ENCODE measurements at places on chromosomes 3 and 15.

DNA sequence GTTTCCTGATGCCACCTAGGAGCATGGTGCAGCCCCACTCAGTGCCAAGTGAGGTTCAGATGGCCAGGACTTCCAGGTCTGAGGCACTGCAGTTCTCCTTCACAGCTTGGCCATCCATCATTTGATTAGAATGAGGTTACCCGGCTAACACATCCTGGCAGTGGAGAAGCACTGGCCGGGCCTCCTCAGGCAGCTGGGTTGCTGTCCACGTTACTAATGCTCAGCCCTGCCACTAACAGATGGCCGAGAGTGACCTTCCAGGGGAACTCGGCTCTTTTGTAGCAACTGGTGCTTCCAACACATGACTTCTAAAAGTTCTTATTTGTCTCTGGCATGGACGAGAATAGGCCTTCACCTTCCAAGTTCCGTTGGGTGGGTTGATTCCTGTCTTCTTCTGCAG lies 204.6 kb upstream of the CFAP20DC start:
- DNase-seq = no peak

- DNase-seq = no peak
Observed at GRCh38 chr3:141940194-141940776, 63.8 kb downstream of the ATP1B3 start.

DNA sequence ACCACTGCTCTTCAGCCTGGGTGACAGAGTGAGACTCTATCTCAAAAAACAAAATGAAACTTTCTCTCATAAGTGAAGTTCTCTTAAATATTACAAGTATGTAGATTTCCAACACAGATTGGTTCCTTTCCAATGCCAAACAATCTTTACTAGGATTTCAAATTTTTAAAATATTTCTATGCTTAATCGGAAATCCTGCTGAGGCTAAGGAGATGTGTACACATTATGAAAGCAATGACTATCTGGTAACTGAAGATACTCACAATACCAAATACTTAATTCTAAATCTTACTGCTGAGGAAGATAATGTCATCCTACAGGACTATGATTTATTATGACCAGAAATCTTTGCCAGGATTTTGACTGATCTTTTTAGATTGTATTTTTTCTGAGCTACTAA lies 255.6 kb upstream of the ZNF717 start:
- no peak for DNase-seq

GRCh38 chr3:190709351-190709773 lies 153.1 kb downstream of the GMNC start:
- no peak for DNase-seq

DNA sequence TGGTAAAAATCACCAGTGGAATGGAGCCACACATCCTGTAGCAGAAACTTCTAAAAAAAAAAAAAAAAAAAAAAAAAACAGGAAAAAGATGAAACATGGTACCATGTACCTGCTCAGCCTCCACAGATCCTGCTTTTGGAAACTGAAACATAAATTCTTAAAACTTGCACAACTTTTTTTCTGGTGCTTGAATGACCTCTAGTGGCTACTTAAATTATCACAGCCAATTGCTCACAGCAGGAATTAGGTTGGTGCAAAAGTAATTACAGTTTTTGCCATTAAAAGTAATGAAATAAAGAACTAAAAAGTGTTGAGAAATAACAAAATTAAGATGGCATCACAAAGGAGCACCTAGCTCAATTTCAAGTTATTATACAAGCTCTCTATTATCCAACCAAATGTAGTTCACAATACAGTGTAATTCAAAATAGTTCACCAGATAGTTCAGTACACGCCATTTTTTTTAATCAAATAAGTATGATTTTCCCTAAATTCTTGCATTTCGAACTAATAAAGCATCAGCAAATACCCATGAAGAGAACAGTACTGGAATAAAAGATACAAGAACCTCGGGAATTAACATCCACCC lies 80.6 kb downstream of the ULK4 start:
- peak; percentile 62 for DNase-seq

DNA sequence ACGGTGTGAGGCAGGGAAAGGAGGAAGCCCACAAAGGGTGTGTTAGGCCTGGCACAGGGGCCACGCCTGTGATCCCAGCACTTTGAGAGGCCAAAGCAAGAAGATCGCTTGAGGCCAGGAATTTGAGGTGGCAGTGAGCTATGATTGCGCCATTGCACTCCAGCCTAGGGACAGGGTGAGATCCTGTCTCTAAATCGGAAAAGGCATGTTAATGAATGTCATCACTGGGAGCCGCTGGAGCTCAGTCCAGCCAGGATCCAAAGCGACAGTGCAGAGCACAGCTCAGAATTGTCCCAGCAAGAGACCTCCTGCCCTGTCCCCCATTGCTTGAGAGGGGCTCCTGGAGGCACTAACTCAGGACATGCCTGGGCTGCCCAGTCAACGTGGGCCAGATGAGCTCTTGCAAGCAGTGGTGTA lies 15.0 kb upstream of the FBLN2 start:
- no peak for DNase-seq

DNA sequence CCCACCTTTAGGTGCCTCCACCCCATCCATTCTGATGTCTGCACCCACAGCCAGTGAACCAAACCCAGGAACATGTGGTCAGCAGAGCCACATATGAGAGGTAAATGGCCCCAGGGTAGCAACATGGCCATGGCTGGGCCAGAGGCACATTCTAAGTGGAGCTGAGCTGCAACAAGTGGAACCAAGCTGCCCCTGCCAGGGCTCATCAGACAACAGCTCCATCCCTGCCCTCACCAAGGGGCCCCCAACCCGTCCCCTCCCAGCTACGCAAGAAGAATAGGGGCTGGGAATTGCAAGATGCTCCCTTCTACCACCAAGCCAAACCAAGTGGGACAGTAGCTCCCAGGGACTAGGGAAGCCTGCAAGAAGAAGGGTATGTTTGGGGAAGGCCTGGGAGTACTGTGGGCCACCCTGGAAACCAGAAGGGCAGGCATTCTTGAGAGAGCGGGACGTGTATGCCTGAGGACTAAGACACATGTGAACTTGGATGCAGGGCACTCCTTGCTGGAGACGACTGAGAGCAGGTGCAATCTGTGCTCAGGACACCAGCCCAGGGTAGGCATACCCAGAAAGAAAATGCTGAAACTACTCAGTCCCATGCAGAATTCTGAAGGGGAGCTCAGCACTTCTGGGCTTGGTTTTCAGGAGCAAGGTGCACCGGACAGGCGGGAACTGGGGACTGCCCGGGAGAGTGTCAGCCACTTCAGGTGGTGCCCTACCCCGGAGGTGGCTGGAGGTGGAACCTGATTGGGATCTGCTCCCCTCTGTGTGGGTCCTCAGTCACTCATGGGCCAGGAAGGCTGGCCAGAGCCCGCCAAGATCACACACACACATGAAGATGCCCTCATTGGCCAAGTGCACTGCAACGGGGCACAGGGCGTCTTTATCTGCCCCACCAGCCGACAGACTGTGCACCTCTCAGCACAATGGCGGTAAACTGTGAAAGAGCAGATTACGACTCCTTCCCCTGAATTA lies 9.5 kb downstream of the MYL3 start:
- DNase-seq = no peak

DNA sequence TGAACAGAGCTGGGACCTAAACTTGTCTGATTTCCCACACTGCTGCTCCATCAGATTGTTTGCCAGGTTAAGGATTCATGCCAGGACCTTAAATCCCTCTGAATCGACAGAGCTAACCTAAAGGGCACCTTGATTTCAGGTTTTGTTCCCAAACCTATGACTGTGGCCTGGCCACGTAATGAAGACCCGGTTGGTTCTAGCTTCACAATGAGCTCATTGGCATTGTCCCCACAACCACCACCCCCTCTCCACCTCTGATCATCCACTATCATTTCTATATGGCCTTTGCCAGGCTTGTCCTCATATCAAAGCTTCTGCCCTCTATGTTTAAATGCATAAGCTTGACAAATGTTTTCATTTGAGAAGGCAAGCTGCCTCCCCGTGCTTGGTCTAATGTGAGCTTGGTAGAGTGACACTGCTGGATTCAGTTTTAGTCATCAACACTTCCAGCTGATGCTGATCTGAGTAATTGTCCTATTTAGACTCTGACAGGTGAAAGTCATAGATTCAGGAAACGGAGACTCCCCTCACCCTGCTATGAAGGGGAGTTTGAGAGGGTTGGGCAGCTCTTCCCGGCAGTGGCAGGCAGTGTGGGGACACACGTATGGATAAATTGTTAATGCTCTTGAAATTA lies 407.1 kb upstream of the CFAP20DC start:
- DNase-seq = no peak

GRCh38 chr3:124565013-124565412 lies 165.2 kb upstream of the UMPS start:
- peak; percentile 63 for DNase-seq

DNA sequence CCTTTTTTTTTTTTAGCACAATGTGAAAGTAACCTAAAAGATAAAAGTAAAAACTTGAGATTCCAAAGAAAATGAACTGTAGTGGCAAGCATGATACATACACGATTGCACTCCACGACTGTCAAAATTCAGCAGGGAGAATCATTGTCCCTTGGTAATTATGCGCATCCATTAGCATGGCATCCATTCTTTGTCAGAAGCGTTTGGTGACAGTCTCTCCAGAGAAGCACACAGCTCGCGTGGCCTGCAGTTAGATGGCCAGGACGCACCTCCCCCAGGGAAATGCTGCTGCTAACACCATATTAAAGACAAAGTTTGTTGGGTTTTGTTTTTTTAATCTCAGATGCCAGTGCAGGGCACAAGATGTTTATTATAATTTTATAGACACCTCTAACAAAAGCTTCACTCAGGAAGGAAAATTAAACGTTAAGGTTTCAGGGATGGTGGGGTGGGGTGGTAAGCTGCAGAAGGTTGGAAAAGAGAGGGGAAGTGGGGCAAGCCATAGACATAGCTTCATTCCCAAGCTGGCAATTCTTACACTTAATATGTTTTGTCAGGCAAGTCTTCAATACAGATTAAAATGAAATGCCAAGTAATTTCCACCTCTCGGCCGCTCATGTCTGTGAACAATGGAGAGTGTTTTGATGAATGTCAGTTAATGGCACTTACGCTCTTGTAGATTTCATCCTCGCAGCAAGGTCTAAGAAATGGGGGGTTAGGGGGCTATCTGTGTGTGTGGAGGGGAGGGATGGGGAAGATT lies 142.8 kb upstream of the TOPAZ1 start:
- no peak for DNase-seq

DNA sequence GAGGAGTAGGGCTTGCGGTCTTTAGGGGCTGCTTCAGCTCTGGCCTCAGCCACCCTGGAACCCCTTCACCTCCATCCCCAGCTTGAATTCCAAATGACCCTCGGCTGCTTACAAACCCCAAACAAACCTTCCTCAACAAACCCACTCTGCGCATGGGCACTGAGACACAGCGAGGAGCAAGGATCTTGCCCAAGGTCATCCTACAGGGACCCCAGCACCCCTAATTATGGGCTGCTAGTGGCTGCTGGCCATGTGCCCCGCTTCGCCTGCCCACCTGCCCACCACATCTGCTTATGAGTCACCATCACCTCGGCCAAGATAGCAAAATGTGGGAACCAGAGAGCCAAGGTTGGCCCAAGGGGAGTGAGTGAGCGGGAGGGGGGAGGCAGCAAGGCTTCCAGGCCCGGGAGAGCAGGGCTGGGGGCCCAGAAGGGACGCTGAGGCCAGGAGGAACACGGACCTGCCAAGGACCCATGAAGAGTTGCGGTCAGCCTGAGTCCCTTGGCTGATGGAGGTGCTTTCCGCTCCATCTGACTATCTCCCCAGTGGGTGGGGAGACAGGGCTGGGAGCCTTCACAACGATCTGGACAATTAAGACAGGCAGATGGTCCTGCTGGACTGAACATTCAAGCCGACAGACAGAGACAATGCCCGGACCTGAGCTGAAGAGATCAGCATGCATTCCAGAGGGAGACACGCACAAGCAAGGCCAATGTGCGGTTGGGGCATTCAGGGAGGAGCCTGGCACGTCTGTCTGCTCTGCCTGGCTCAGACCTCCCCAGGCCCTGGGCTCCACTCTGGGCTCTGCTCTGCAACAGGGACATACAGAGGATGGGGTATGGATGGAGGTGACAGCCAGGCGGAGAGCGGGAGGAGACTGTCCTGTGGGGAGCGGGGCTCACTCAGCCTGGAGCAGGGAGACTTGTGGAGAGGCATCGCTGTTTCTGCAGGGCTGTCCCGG lies 10.8 kb upstream of the GRIP2 start:
- DNase-seq = no peak

DNA sequence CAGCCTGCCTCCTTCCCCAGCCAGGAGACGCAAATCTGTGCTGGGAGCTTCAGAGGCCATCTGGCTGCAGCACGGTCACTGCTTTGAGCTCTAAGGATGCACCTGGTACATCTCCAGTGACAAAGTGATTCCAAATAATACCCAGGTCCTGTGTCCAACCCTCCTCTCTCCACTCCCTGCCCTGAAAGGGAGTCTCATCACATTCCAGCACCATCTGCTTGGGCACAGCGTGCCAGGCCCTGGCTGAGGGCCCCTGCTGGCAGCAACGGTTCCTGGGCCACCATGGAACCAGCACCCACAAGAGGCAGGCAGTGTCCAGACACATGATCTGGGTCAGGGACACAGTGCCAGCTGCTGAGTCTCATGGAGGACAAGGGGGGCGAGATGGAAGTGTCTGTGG lies 81.3 kb downstream of the MTHFS start:
- no peak for DNase-seq

- DNase-seq = no peak
Observed at GRCh38 chr15:101504373-101504772, 14.9 kb upstream of the PCSK6 start.

- DNase-seq = no peak
Observed at GRCh38 chr3:27349832-27350231, 19.4 kb downstream of the NEK10 start.

DNA sequence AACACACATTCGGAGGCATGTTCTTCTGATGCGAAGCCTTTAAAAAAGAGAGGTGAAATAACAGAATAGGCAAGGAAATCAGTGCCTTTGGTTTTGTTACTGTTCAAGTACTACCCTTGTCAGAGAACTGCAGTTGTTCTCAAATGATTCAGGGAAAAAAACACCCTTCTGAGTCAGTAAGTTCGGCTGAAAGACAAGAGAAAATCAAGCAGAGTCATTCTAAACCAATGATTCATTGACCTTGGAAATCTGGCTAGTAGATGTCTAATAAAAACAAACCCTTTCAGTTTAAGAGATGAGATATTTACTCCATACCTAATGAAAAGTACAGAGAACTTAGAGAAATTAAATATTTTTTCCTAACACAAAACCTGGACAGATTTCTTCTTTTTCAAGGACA lies 72.7 kb upstream of the ABI3BP start:
- no peak for DNase-seq

GRCh38 chr15:52326756-52327155 lies 31.2 kb upstream of the MYO5C start:
- no peak for DNase-seq

GRCh38 chr15:60389261-60390077 lies 8.3 kb downstream of the ANXA2 start:
- DNase-seq = peak; percentile 68

- DNase-seq = no peak
Observed at GRCh38 chr3:82229397-82229796, 468.0 kb upstream of the GBE1 start.

DNA sequence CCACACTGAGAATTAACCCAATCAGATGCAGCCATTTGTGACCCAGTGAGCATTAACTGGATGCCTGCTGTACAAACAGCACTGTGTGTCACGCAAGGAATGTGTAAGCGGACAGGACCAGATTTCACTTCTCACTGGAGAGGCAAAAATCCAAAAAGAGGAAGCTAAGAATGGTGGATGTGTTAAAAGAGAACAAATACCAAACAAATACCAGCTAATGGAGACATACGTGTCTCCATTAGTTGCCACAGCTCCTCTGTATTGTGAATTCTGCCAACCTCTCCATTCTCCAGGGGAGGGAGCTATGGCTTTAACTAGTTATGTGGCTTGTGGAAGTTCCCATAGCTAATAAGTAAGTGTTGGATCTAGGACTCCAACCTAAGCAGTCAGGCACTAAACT lies 2.6 kb downstream of the LTF start:
- DNase-seq = no peak
